T follicular helper cell (primary cell): ENCODE measurements at places on chromosomes 2 and 18.

- no peak for DNase-seq
Observed at GRCh38 chr2:69465513-69466456, 28.6 kb upstream of the NFU1 start.

DNA sequence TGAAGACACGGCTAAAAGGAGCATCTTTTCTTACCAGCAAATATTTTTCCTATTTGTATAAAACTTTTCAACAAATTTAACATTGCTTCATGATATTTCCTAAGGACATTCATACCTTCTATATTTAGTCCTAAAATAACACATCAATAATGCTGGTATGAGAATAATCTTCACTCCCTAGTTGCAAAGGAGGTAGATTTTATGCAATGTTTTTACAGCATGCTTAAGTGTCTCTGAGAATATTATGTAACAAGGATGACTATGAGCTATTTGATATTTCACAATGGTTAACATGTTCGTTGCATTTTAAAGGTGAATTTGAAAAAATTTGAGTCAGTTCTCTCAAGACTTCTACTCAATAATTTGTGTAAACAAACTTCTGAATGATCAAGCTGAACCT is 506.7 kb downstream of the NUP35 start:
- DNase-seq = no peak

DNA sequence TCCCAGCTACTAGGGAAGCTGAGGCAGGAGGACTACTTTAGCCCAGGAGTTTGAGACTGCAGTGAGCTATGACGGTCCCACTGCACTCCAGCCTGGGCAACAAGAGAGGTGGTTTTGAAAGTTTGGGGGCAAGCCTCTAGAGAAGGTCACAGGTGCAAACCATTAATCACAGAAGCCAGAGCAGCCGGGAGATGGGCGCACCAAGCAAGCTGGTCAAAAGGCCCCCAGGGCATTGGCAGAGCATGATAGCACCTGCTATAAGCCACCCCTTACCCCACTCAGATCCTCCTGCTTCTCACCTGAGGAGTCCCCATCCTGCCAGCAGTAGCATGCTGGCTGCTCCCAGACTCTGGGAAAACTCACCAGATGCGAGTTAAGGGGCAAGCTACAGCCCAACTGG is 116.1 kb upstream of the RAB12 start:
- no peak for DNase-seq

GRCh38 chr2:213015387-213016165 is 135.8 kb downstream of the IKZF2 start:
- DNase-seq = no peak

DNA sequence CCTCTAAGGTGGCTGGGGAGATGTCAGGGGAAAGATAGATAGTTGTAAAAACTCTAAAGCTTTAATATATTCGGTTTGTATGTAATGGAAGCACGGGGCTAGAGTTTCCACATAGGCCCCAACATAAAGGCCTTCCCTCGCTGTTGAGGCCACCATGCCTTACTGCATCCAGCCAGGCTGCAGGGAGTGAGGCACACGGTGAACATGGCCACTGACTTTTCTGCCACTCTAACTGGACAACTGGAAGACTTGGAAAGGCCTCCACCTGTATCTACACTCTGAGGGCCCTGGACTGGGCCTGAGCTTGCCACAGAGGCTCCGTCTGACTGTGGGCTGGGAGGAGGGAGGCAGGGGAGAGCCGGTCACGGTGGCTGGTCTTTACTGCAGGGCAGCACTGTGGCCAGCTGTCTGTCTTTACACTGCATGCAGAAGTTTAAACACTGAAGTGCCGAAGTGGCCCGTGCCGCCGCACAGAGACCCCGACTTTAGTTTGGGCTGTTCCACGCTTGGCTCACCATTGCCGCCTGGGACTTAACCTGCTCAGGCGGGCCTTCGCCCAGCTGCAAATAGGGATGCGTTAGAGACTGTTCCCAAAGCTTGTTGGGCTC is 66.7 kb downstream of the EMILIN2 start:
- DNase-seq = no peak

- no peak for DNase-seq
Observed at GRCh38 chr18:51151185-51151567, 46.3 kb downstream of the MEX3C start.

- peak; percentile 28 for DNase-seq
Observed at GRCh38 chr2:230441227-230441897, 25.4 kb downstream of the SP100 start.

- DNase-seq = no peak
Observed at GRCh38 chr2:27573452-27573851, 9.4 kb upstream of the ZNF512 start.

DNA sequence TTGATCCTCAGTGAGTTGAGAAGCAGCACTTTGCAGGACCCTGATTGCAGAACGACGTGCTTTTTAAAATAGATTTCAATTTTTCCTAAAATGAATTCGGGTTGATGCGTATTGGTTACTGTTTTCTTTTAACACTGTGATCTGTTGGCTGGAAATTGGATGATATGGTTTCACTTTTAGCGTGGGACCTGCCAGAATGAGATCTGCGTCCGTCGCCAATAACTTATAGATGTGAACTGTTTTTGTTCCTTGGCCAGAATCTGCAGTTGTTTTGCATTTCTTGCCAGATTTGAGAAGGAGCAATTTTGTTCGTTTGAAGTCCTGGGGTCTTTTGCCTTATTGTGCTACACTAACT is 703 bp downstream of the UGGT1 start:
- no peak for DNase-seq
